ENCODE measurements at places on chromosomes 3 and 15.

- no peak for DNase-seq
These were observed 6.9 kb downstream of the IGDCC3 start for GRCh38 chr15:65370885-65371284.

- DNase-seq = no peak
These were observed 36.2 kb upstream of the ZKSCAN7 start for GRCh38 chr3:44518782-44519156.

GRCh38 chr3:38167591-38167990 is 2.3 kb downstream of the OXSR1 start:
- DNase-seq = no peak

DNA sequence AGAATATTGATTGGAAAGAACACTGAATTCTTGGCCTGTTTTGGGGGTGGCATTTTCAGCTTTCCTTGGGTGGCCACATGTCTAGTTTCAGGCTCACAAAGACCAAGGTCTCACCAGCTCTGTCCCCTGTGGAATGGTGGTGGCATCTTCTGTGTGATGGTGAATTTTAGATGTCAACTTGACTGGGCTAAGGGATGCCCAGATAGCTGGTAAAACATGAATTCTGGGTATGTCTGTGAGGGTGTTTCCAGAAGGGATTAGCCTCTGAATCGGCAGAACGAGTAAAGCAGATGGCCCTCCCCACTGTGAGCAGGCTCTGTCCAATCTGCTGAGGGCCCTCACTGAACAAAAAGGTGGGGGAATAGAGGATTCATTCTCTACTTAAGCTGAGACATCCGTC is 34.4 kb upstream of the MYZAP start:
- no peak for DNase-seq

- DNase-seq = peak; percentile 31
These were observed 171.1 kb downstream of the KCNAB1 start for GRCh38 chr3:156291272-156292123.

DNA sequence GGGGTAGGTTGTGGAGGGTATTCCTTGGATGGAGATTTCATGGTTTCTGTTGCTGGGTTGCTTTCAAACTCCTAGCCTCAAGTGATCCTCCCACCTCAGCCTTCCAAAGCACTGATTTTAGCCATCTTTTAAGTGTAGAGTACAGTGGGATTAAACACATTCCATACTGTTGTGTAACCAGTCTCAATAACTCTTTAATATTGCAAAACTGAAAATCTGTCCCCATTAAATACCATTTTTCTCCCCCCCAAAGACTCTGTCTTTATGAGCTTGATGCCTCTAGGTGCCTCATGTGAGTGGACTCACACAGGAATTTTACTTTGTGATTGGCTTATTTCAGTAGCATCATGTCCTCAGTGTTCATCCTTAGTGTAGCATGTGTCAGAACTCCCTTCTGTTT is 74.7 kb upstream of the ATP10A start:
- no peak for DNase-seq

DNA sequence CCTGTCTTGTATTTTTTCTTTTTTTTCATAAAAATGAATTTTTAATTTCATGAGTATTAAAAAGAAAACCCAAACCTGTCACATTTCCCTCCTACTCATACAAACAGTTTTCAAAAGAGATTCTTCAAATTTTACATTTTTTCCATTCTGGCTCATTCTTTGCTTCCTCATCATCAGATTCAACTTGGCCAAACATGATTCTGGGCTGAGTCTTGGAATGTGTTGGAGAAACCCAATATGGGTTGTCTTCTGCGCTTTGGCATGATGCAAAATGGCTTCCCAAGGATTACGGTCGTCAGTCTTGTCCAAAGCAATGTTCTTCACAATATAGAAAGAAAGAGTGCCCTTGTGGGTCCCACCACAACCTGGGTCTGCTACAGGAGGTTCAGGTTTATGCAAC is 12.4 kb upstream of the TM4SF4 start:
- DNase-seq = no peak

- no peak for DNase-seq
These were observed 103.6 kb upstream of the CTNNB1 start for GRCh38 chr3:41095702-41096101.

DNA sequence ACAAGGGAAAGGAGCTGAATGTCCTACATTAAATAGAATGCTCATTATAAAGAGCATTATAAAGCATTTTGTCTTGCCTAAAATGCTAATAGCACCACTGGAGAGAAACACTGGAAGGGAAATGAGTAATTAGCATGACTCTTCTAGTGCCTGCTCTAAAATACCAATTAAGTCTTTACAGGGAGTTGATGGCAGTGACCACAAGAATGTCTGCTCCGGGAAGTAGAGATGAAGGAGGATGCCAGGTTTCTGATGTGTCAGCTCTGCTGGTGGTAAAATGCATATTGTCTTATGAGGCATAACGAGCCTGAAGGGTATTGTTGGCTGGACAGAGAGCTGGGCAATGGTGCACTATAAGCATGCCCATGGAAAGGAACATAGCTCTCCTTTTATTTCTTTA is 49.5 kb downstream of the MYLK start:
- no peak for DNase-seq

DNA sequence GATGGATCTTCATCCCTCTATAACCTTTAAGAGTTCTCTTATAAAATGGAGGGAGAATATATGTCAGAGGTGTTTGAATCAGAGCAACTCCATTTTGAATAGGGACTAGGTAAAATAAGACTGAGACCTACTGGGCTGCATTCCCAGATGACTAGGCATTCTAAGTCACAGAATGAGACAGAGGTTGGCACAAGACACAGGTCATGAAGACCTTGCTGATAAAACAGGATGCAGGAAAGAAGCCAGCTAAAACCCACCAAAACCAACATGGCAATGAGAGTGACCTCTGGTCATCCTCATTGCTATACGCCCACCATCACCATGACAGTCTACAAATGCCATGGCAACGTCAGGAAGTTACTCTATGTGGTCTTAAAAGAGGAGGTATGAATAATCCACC is 211.0 kb downstream of the GBE1 start:
- no peak for DNase-seq

GRCh38 chr3:46416125-46416810 is 9.2 kb downstream of the CCRL2 start:
- no peak for DNase-seq

- no peak for DNase-seq
These were observed 126.5 kb downstream of the DGKG start for GRCh38 chr3:186235554-186235953.

DNA sequence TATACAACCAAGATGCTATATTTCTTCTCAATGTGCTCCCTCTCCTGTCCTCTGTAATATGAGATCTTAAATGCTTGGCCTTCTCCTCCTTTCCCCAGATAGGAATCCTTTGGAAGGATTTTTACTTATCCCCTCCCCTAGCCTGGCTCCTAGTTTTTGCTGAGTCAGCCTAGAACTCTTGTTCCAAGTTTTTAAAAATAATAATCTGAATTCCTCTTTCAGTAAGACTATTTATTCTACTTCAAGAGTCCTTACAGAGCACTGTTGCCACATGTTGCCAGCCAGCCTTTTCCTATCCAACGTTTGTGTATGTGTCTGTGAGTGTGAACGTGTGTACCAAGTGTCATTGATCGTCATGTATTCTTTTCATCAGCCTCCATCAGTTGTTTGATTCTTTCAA is 11.0 kb upstream of the KCNMB2 start:
- no peak for DNase-seq

- no peak for DNase-seq
These were observed at the start of gene ADCY5 for GRCh38 chr3:123448536-123449101. Gene ADCY5, minus strand, starts transcription at chr3:123449090. Its CDS starts 545 bp downstream, at chr3:123448545.

- no peak for DNase-seq
These were observed 64.8 kb upstream of the PCSK6 start for GRCh38 chr15:101554115-101554915.

DNA sequence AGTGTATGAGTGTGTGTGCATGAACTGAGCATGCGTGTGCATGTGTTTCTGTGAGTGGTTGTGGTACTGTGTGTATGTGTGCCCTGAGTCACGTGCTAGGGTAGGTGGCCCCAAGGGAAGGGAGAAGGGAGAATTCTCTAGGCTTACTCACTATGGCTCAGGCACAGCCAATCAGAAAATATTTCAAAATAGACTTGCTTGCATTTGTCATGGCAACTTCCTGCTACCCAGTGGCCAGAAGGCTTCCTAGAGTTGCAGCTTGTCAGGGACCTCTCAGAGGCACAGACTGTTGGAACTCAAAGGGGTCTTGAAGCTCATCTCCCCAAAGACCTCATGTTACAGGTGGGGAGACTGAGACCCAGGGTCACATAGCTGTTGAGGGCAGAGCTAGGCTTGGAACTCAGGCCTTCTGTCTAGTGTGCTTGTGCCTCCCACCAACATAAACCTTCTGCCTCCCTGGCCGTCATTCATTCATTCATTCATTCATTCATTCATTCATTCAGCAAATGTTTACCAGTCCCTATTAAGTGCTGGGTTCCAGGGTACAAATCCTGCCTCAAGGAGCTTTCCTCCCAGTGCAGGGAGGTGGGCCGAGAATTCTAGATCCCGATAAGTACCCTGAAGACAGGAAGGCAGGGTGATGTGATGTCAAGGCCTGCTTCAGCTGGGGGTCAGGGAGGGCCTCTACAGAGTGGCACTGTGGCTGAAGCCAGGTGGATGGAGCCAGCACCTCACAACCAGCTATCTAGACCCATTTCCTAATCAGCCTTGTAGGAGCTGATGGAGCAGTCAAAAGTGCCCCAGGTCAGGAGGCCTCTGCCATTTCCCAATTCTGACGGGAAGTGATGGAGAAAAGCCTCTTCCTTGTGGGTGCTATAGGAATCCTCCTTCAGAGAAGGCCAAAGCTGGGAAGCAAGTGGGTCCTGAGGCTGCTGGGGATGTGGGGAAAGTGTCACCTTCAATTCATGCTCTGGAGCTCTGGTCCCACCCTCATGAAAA is 10.9 kb upstream of the RFT1 start:
- no peak for DNase-seq

- no peak for DNase-seq
These were observed 88.8 kb downstream of the ANO10 start for GRCh38 chr3:43533009-43533408.

DNA sequence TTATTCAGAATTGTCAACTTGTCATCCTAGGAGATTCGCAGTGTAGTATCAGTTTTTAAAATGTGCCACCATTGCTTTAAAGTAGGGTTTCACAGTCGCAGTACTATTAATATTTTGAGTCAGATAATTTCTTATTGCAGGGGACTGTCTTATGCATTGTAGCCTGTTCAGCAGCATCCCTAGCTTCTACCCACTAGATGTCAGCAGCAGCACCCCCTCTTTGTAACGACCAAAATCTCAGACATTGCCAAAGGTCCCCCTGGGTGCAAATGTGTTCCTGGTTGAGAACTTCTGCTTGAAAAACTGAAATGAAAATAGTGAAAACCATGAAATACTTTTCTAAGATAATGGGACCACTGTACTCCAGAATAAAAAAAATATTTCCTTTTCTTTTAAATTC is 474.8 kb downstream of the CNTN3 start:
- DNase-seq = no peak

- no peak for DNase-seq
These were observed 438.6 kb downstream of the WDR72 start for GRCh38 chr15:53320816-53321215.

GRCh38 chr15:72229947-72230196 is 1.1 kb downstream of the PKM start:
- no peak for DNase-seq

GRCh38 chr3:138459619-138460535 is 25.5 kb downstream of the ESYT3 start:
- no peak for DNase-seq

DNA sequence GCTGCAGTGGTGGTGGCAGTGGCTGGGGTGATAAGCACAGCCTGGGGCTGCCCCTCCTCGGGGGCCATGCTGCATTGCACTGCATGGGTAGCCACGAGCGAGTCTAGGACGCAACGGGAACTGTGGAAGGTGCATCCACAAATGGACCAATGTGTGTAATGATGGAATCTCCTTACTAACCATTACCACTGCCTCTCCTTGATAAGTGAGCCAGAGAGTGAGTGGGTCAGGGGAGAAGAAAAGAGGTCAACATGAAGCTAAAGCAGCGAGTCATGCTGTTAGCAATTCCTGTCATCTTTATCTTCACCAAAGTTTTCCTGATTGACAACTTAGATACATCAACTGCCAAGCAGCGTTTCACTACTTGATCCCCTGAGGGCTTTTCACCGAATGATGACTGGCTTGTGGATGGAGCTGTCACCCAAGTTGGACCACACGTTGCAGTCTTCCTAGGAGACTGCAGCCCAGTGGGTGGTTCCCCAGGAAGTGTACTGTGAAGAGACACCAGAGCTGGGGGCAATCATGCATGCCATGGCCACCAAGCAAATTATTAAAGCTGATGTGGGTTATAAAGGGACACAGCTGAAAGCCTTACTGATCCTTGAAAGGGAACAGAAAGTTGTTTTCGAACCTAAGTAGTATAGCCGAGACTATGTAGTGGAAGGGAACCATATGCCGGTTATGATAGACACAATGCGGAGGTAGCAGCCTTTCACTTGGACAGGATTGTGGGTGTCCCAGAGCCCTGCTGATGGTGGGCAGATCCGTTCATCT is 20.6 kb downstream of the SAMD7 start:
- no peak for DNase-seq

DNA sequence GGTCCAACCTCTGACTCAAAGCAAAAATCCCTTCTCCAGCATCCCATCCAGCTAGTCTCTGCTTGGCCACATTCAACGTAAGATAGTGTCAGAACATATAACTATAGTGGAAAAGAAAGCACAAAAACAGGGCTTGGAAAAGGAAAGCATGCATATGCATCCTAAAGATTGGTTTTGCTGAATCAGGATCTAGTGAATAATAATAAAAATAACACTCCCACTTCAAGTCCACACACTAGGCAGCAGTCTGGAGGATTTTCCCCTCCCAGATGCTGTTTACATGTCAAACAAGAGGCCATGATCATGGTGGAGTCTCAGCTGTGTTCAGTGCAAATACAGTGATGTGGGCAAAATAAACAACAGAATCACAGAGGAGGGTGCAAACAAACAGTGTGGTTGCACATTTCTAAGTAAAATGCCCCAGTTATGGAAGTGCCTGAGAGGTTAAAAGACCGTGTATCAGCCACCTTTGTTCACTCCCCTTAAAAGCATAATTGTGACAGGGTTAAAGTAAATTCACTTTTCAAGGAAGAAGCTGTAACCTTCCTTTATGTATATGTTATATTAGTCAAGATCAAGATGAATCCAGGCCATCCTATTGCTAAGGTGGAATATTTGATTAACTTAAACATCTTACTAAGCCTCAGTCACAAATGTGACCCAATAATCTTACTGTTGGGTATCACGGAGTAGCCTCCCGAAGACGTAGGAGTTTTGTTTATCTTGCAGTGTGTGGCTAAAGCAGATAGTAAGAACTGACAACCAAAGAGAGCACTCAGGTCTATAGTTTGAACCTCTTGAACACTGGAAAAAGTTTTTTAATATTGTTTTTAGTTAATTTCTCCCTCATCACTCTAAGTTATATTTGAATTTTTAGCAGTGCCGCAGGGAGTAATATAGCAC is 424.5 kb downstream of the SOX2 start:
- DNase-seq = no peak
